ENCODE measurements at places on chromosomes 16 and 17.

DNA sequence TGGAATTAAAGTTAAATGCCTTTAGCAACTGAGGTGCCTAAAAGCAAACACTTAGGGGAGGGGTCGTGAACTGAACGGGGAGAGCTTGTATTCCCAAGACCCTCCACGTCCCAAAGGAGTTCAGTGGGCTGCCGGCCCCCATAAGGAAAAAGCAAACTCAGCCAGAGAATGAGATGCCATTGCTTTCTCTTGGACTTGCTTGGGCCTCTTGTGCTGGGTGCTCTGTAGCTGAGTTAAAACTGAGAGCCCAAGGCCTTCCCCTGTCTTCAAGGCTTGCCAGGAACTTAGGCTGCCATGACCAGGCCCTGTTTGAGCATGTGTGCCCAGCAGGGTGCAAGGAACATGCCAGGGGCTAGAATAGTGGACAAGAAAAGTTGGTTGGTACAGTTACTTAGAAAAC lies 199.8 kb downstream of the IRX3 start:
- DNase-seq, result no peak

DNA sequence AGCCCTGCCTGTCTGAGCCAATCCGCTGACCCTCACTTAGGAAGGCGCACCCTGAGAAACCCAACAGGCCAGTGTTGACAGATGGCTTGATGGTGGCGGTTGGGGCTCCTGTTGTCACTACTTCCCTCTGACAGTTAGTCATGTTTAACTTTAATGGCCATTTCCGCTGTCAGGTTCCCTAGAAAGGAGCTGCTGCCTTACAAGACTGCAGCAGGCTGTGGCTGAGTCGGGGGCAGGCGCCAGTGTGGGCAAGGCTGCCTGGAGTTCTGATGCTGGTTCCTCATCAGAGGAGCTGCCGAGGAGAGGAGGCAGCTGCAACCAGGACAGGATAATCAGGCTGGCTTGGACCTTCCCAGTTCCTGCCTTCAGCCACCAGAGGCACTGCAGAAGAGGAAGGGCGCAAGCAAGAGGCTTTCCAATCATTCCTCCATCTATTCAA lies 223.2 kb upstream of the DYNLRB2 start:
- no peak for DNase-seq

- no peak for DNase-seq
Measured at GRCh38 chr16:86850670-86851069, 272.3 kb downstream of the FOXL1 start.

- no peak for DNase-seq
Measured at GRCh38 chr16:88337021-88337420, 45.7 kb upstream of the ZNF469 start.

- no peak for DNase-seq
Measured at GRCh38 chr16:54506214-54506580, 219.6 kb upstream of the IRX3 start.

DNA sequence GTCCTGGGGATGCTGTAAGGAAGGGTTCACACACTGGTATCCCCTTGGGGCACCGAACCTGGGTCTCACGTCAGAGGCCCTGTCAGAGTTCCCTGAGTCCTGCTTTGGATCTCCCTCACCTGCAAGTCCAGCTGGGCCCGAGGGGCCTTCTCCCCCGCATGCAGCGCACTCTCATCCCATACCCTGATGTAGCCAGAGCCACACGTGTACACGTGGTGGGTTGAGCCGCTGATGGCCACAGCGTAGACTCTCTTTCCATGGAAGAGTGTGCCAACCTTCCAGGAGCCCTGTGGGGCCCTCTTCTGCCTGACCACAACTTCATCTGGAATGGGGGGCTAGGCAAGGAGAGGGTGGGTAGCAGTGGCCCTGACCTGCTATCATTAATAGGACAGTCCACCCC lies 9.9 kb downstream of the TLE7 start:
- no peak for DNase-seq

- no peak for DNase-seq
Measured at GRCh38 chr16:65312795-65313194, 190.9 kb upstream of the CDH11 start.

DNA sequence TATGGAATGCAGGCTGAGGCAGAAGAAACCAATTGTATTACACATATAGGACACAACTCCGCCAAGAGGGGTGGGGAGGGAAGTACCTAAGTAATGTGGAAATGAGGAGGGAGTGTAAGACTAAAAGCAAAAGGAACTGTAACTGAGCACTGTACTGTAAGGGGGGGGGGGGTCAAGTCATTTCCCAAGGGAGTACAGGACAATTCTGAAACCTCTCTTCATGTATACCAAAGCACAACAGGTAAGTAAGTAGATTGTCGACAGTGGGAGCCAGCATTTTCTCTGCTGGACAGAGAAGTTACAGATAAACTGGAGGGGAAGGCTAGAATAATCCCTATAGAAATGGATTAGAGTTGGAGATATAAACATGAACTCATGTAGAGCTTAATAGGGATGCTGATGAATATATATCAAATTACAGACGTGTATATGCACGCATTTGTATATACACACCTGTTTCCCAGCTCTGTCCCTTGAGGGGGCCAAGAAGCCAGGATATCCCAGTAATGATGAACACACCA lies 6.4 kb downstream of the USP22 start:
- DNase-seq, result peak; percentile 74

GRCh38 chr17:43935926-43936261 lies 6.4 kb downstream of the PPY start:
- DNase-seq, result no peak

- no peak for DNase-seq
Measured at GRCh38 chr16:55499951-55500529, 8.8 kb upstream of the LPCAT2 start.

- DNase-seq, result no peak
Measured at GRCh38 chr17:80095844-80096475, 5.4 kb upstream of the GAA start.

DNA sequence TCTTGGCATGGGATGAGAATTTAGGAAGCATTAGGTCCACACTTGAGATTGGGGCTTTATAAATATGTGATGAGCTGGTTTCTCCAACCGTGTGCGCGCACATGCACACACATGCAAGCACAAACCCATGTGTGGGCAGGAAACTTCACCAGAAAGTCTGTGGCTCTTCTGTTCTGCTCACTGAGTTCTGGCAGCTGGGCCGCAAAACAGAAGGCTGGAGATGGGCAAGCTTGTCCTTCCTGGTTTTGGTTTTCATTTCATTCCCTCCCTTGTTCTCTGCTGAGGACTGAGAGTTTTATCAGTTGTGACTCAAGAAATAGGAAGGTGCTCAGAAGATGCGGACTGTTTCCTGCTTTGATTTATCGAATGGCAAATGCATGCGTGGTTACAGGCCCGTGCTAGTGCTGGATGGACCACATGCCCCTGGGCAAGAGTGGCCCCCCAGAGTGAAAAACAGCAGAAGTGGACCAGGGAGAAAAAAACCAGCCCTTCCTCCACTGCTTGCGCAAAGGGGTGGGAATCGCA lies 14.1 kb downstream of the MAP3K14 start:
- no peak for DNase-seq

DNA sequence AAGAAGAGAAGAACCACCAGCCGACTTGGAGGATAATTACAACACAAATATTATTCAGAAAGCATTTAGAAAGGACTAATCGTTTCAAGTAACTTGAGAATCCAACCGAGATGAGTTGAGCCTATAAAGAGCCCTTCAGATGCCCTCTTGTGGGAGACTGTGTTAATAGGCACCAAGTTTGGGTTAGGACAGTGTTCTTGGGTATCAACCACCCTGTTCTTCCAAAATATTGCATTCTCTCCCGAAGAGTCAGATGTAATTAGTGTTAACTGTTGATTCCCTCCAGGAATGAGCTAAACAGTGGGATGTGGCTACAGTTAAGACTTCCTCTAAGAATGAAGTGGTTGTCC lies 87.8 kb upstream of the NOL11 start:
- DNase-seq, result peak; percentile 61

- no peak for DNase-seq
Measured at GRCh38 chr16:63442246-63442645, 1406.0 kb upstream of the CDH8 start.

GRCh38 chr17:40315678-40316570 lies 6.9 kb downstream of the RARA start:
- no peak for DNase-seq

- DNase-seq, result no peak
Measured at GRCh38 chr17:18107971-18108370, 585 bp upstream of the MYO15A start.

DNA sequence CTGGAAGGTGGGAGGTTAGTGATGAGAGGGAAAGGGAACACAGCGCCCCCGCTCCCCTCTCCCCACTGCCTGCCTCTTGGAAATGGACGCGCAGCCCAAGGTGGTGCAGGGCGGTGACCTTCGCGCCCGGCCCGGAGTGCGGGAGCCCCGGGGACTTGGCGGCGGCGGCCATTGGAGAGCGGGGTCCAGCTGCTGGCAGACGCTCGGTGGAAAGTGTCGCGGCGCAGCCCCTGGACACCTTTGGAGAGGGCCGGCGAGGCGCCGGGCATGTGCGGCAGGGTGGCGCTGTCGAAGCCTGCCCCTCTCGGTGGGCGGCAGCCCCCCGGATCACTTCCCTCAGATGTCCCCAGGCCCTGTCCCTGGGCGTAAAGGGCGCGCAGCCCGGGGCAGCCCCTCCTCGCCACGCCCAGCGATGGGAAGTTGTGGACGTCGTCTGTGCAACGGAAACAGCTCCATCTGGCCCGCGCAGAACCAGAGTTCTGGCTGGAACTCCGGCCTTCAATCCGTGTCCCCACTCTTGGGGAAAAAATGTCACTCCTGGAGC lies 16.7 kb downstream of the SALL1 start:
- DNase-seq, result no peak

DNA sequence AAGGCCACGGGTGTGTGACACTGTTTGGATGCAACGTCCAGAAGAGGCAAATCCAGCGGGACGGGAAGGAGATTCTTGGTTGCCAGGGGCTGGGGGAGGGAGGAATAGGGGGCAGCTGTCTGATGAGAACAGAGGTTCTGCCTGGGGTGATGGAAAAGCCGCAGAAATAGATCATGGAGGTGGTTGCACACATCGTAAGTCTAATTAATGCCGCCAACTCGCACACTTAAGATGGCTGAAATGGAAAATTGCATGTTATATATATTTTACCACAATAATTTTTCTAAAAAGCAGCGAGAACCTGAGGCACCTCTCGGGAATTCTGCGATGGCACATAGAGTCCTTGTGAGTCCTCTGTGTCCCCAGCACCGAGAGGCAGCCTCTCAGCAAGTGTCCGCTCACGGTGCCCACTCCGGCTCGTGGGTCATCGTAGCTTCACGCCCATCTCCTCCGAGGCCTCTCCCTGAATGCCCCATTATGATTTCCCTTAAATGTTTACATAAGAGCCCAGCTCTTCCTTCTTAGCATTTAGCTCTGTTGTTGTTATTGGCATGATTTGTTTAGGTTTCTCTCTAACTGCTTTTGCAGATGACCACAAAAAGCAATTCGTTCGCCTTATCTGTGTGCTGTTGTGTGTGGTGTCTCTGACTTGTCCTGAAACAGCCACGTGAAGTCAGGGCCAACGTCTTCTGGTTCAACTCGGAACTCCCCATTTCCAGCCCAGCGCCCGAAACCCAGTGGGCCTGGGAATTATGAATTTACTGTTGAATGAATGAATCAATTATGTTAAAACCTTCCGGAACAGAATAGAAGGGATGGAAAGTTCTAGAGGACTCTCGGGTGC lies 7.7 kb downstream of the WFDC1 start:
- DNase-seq, result no peak

- DNase-seq, result no peak
Measured at GRCh38 chr16:354291-354881, 1.9 kb upstream of the AXIN1 start.

GRCh38 chr16:88804552-88805339 lies 1.2 kb downstream of the CDT1 start:
- DNase-seq, result peak; percentile 20
